Head of caudate nucleus (tissue), 42 donors: ENCODE measurements at places on chromosomes 5 and 9.

DNA sequence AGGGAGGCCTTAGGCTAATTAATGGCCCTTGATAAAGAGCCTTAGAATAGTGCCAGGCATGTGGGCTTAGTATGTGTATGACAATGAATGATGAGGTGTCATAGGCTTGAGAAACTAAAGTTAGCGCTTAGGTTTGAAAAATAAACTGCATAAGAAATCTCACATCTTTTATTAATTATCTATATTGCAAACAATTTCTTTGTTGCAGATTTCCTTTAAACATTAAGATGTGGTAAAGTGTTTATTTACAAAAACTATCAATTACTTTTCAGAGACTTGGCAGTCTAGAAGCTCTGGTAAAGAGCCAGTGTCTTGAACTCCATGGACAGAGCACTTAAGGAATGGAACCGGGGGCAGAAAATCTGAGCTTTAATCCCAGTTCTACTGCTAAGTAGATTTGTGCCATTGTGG lies 23.1 kb downstream of the MAP1B start:
- DNase-seq, result no peak

DNA sequence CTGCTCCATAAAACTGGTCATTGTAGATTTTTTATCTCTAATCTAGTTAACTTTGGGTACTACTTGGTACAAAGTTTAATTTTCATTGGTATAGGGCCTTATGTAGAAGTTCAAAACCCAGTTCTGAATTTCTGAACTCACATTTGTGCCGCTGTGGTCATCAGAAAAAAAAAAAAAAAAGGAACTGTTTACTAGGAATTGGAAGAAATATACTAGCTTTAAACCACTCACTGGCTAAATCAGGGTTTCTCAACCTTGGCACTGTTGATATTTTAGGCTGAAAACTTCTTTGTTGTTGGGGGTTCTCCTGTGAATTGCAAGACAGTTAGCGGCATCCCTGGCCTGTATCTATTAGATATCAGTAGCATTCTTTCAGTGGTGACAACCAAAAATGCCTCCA lies 4.1 kb upstream of the ZFYVE16 start:
- DNase-seq, result no peak

DNA sequence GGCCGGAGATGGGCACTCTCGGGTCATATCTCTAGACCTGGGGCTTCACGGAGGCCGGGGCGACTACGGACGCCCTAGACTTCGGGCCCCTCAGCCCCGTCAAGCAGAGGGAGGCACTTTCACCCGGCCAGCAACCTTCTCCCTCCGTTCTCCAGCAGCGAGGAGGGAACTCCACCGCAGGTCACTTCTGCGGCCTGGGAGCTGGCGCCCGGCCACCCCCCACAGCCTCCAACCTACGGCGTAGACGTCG lies 201 bp downstream of the DOLK start:
- DNase-seq, result no peak

DNA sequence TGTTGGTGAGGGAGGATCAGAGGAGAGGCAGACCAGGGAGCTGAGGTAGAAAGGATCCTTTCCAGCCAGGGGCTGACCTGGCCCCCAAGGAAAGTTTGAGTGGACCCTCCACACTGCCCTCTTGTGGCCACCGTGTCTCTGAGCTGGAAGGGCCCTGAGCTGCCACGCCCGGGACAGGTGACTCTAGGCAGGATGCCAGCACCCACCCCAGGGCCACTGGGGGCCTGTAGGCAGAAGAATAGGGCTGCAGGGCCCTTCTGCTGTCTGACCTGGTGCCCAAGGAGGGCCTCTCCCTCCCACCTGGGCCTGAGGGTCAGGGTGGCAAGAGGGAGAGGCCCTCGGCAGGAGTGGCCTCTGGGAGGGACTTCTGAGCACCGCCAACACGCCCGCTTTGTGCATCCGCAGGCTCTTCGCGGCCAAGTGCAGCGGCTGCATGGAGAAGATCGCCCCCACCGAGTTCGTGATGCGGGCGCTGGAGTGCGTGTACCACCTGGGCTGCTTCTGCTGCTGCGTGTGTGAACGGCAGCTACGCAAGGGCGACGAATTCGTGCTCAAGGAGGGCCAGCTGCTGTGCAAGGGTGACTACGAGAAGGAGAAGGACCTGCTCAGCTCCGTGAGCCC lies 76.8 kb downstream of the LMX1B start:
- DNase-seq, result peak; percentile 45

- no peak for DNase-seq
Measured at GRCh38 chr9:122954253-122954691, 13.5 kb downstream of the RABGAP1 start.

DNA sequence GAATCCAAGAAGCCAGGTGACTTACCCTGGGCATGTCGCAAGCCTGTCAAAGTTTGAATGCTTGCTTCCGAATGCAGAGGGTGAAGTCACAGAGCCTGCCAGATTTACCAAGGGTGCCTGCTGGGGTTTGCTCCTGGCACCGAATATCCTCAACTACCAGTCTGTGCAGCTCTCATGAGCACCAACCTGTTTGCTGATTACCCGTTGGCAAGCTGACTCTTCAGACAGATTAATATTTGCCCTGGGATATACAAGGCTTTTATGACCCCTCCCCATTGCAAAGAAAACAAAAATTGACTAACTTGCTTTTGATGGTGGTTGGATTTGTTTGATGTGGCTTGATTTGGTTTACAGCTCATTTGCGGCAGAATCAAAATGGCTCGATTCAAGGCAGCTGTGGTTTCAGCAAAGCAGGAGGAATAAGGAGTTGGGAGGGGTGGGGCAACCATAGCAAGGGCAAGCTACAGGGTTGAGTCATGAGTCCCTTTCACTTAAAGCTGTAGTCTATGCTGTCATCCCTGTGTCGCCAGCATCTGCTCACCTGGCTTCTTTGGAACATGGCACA lies 82.3 kb upstream of the AGXT2 start:
- DNase-seq, result no peak

DNA sequence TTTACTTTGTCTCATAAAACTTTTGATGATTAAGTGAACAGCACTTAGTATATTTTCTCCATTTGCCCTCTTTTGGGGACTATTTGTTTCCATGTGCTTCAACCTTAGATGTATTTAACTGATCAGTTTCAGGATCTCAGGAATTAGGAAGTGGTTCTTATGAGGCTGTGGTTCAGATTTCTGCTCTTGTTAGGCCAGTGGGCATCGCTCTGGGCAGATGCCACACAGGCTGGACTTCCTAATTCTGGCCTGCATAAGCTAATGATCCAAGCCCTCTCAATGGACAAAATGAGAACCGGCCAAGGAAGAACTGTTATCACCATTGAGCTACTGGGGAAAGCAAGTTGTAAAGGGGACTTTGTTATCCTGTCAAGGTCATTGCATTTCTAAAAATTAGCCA lies 6.9 kb downstream of the ARHGAP26 start:
- no peak for DNase-seq

DNA sequence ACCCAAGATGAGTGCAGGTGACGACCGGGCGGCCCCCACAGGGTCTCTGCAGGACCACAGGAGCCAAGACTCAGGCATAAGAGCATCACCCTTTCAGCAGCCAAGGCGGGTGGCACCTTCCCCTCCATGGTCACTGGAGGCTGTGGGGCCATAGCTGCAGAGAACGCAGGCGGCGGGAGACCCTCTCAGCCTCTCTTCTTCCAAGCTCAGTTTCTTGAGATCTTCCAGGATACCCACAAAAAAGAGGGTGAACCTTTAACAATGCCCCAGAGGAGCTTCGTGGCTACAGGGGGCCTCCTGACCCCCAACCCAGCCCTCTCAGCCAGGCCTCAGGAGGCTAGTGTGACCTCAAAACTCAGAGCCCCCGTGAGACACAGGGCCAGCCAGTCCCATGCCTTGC lies 5.8 kb upstream of the TBC1D9B start:
- no peak for DNase-seq

DNA sequence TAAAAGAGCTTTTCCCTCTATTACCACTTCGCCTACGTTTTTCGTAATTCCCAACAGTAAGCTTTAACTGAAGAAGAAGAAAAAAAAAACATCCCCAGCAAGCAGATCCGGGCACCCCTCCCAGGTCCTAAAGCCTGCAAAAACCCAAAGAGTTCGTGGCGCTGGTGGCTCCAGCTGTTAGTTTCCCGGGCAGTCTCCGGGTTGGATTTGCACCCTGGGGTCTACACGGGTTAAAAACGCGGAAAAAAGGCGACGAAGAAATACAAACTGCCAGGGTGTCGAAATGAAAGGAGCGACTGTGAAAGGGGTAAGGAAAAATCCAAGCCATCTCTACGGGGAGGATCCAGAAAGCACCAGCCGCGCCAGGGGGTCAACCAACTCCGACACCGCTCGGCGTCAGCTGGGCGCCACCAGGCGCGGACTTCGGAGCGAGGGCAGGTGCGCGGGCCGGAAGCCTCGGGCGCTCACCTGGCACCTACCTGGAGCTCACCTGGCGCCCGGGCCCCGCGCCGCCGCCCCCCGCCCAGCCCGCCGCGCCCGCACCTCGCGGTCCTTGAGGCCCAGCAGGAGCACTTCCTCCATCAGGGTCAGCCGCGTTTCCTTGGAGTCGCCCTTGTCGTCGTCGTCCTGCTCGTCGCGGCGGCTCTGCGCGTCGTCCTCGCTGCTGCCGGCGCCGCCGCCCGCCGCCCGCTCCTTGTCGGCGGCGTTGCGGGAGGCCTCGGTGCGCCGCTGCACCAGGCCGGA lies 680 bp downstream of the GOLPH3 start:
- peak; percentile 72 for DNase-seq

DNA sequence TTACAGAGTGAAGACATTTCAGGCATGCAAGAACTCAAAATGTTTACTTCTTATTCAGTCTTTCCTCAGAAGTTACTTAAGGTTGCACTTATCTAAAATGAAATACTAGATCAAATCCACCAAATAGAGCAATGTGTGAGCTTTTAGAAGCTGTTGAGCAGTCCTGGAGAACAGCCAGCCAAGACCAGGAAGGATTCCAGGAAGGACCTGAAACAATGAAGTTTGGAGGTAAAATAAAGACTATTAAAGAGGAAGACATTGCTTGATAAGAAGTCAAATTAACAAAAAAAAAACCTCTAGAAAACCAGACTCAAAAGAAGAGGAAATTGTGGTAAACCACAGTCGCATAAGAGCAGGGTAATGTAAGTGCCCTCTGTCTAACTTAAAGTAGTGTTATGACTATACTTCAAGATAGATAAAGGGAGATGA lies 156.2 kb upstream of the S1PR3 start:
- DNase-seq, result no peak

DNA sequence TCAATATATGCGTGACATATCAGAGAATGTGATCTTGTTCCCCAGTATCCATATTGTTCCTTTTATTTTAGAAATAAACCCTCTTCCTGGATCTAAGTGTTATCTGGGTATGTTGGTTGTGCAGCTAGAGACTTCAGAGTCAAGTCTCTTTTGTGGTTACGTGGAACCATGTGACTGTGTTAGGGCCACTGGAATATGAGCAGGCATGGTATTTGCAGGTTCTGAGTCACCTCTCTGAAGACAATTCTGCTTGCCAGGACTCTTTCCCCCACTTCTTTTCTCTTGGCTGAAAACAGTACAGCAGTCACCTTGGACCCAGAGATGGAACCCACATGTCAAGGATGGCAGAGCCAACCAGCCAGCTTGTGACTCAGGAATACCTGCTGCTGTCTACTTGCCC lies 59.7 kb downstream of the ATP10B start:
- no peak for DNase-seq

GRCh38 chr5:1987471-1987870 lies 104.7 kb upstream of the IRX4 start:
- no peak for DNase-seq

GRCh38 chr5:113405530-113405929 lies 29.3 kb downstream of the TSSK1B start:
- no peak for DNase-seq

- DNase-seq, result no peak
Measured at GRCh38 chr9:89639961-89640360, 35.1 kb downstream of the GADD45G start.

DNA sequence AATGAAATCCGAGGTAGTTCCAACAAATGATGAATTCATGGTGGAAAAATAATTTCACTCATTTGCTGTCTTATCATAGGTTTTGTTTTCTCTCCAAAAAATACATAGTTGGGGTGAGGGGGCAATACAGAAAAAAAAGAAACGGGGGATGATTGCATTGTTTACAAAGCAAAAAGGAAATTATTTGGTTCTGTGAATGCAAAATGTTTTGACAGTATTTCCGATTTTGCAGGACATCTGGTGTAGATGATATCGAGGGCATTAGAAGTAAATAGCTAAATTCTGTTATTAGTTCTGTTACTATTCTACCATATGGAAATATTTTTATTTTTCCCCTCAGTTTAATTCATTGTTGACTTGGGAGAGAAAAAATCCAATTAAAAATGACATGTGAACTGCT lies 201.7 kb downstream of the MARCHF11 start:
- no peak for DNase-seq

- no peak for DNase-seq
Measured at GRCh38 chr5:113340537-113340936, 94.3 kb downstream of the TSSK1B start.
